Bronchial epithelial cell (primary cell): ENCODE measurements at places on chromosomes 13 and 19. TPM values are rescaled to one million over a fixed set of nuclear protein-coding genes. Genes with fewer than 3 reads are reported as not detected.

ADM5 gene
- total RNA-seq = 0.13 and 0.53 TPM in 2 replicates

DNA sequence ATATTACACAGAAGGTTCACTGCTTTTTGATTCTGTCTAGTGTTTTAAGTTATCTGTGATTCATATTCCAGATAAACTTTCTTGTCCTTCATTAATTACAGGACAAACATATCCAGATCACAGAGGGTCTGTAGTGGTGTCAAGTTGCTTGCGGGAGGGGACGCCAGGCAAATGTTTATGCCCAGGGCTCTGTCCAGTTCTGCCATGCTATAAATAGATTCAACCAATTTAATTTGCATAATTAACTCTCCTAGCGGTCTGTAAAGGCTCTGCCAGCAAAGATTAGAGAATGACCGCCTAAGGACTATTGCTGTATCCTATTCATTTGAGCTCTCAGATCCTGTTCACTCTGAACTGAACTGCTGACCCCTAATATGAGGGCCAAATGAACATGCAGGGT is 59.7 kb upstream of the TRPC4 start:
- DNase-seq = no peak

DNA sequence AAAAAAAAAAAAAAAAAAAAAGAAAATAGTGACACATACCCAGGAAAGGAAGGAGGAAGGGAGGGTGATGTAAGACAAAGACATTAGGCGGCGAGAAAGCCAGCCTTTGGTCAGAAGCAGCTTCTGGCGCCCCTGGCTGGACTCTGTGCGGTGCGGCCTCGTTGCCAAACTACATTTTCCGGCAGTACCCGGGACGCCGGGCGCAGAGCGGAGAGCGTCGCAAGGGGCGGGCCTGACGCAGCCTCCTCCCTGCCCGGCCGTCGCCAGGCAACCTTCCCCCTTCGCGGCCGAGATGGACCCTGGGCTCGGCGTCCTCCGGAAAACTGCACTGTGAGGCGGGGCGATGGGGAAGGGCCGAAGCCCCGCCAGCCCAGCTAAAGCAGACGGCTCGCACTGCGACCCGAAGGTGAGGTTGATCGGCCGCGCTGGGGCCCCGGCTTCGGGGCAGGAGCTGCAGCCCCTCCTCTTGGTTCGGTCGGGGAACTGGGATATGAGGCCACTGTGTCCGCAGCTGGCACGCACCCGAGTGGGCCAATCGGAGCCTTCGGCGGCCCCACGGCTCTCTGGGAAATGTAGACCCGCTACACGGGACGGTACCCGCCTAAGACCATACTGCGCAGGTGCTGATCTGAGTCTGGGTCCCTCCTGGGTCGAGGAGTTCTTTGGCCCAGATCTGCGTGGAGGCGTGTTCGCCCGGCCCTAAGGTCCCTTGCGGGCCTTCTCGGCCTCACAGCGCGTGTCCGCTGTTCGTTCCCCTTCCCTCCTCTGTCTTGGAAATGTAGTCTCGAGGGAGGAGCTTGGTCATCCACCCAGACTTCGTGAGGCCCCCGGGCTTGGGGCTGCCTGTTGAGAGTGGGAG is 2.3 kb upstream of the MZF1 start:
- DNase-seq = peak; percentile 82

SIGLEC12 gene
- total RNA-seq = not detected in 2 replicates

DNA sequence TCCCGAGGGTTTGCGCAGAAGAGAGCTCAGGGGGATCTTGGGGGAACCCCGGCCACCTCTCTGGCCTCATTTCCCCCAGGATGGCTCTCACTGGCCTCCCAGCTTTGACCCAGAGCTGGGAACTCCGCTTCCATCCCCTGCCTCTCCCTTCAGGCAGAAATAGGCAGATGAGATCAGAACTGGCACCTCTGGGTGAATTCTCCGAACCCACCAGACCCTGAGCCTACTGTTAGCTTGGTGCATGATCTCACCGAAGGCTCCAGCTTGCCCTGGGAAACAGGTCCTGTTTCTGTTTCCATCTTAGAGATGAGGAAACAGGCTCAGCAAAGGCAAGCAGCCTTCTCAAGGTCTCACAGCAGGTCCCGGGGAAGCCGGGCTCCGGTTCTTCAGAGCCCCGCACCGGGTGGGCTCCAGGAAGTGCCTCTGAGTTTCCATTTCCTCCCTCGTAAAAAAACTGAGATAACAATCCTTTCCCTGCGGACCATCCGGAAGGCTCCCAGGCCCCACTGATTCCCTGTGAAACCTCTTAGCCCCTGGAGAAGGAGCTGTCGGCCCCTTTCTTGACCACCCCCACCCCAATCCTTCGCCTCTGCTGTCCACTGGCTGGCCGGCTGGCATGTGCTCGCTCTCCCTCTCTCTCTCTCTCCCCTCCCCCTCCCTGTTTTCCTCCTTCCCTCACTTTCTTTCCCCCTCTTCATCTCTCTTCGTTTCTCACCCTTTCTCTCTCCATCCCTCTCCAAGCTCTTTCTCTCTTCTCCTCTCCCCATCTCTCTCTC is 2.1 kb downstream of the NECTIN2 start:
- peak; percentile 28 for DNase-seq

DNA sequence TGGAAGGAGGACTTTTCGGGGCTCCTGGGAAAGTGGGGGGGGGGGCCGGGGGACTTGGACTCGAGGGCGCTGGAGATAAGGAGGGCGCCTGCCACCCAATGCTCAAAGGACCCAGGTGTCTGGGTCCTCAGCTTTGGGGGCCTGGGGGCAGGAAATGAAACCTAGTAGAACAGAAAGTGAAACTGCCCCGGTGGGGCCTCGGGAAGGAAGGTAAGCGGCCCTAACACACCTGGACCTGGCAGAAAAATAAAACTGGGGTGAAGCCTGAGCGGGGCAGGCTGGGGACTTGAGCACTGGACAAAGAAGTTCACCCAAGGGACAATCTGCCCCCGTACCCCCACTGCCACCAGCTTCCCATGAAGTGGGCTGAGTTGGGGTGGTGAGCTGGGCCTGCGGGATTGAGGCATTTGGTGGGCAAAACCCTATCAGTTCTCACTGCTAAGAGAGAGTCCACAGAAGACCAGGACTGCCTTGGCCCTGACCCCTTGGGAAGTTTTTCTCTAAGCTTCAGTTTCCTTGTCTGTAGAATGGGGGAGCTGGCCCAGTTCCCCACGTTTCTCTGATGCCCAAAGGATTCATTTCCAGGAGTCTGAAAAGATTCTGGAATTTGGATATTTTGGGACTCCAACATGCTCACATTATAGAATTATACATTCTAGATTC is 2.3 kb downstream of the PRKD2 start:
- DNase-seq = no peak

GRCh38 chr19:19655051-19655594 is 8.4 kb downstream of the ATP13A1 start:
- no peak for DNase-seq

GRCh38 chr13:39538816-39539790 is 63.9 kb downstream of the LHFPL6 start:
- no peak for DNase-seq

SIRT2 gene
- 41.3 and 44.7 TPM in 2 replicates for total RNA-seq

DPRX gene
- not detected in 2 replicates for total RNA-seq

GRCh38 chr13:85564598-85564997 is 234.6 kb downstream of the SLITRK6 start:
- DNase-seq = no peak

ADPRHL1 gene
- total RNA-seq = 0.26 and 1.0 TPM in 2 replicates

DNA sequence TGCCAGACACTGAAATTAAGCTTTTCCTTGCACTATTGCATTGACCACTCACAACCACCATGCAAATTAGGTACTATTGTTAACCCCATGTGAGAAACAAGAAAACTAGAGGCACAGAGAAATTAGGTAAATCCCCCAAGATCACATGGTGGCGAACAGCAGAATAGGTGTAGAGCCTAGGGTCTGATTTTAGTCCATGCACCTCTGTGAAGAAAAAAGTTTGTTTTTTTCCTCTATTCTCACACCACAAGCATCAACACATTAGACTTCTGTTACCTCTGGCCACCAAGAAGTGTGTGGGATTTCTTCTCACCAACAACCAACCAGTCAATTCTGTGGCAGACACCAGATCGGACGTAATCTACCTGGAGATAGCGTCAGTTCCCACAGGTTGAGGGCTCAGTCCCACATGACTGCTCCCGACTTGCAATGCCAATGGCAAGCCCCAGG is 391.9 kb downstream of the COG6 start:
- no peak for DNase-seq

DNA sequence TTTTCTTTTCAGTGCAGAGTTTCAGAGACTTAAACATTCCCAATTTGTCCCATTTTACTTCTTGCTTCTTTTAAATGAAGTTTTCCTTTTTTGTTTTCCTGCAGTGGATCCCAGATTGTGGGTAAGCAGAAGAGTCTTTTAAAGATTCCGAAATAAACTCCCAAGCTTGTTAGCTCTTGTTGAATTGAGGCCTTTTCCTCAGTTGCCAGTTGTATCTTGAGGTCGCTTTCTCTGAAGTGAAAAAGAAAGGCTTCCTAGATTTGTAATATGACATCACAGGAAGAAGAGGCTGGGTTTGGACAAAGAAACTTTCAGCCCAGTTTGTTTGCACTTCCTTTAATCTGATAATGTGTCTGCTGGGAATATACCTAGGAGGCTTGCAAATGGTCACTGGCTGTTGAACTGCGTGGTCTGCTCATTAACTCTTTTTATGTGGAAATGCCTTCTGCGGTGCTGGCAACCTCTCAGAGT is at the start of gene LPAR6:
Gene LPAR6 (minus strand): TSS at position 233 of the 471 bp plus-strand sequence. CDS start 690 bp downstream, outside the sequence.
- peak; percentile 80 for DNase-seq
